Dermis blood vessel endothelial cell (primary cell): ENCODE measurements at places on chromosomes 12 and 14. TPM values are rescaled to one million over a fixed set of nuclear protein-coding genes. Genes with fewer than 3 reads are reported as not detected.

DNA sequence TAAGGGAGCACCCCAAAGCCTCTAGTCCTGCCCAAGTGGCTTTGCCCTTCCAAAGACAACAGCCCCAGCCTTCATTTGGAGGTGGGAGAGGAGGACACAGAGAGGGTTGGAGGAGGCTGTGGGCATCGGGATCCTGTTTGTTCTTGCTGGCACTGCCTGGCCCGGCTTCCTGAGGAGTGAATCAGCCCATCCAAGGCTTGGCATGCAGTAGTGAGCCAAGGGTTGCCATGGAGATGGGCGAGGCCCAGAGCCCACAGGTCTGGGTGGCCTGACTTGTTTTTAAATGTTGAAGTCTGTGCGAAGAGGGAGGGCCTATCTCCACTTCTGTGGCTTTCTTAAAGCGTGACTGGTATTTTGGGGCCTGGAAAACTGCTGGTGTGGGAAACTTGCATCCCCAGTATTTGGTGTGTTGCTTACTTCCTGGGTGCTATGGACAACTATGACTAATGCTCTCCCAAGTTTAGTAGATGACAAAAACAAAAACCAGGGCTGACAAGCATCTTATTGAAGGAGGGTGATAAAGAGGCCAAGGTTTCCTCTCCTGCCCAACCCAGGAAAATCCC lies 15.8 kb downstream of the CD9 start:
- DNase-seq, result peak; percentile 90

DNA sequence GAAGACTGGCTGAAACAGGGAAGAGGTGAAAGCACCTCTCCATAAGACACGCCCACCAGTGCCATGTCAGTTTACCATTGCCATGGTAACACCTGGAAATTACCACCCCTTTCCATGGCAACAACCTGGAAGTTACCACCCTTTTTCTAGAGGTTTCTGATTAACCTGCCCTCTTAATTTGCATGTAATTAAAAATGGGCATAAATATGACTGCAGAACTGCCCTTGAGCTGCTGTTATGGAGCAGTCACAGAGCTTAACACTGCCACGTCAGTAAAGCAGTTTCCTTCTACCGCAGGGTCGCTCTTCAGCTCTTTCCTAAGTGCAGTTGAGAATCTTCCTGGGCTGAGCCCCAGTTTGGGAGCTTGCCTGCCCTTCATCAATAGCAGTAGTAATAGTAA lies 55.2 kb downstream of the RASSF3 start:
- DNase-seq, result no peak

DNA sequence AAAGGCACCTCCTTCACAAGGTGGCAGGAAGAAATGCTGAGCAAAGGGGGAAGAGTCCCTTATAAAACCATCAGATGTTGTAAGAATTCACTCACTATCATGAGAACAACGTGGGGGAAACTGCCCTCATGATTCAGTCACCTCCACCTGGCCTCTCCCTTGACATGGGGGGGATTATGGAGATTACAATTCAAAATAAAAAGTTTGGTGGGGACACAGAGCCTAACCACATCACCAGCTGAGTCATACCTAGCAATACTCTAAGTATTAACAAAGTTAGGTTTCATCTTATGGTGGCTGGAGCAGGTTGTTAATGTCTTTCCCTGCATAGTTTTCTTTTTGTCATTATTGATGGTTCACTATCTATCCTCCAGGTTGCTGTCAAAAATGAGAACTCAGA lies 113.2 kb upstream of the PPFIA2 start:
- no peak for DNase-seq

GRCh38 chr14:52360831-52361230 lies 46.7 kb downstream of the PTGER2 start:
- DNase-seq, result no peak

GRCh38 chr12:76345569-76345968 lies 2.6 kb downstream of the BBS10 start:
- no peak for DNase-seq

DNA sequence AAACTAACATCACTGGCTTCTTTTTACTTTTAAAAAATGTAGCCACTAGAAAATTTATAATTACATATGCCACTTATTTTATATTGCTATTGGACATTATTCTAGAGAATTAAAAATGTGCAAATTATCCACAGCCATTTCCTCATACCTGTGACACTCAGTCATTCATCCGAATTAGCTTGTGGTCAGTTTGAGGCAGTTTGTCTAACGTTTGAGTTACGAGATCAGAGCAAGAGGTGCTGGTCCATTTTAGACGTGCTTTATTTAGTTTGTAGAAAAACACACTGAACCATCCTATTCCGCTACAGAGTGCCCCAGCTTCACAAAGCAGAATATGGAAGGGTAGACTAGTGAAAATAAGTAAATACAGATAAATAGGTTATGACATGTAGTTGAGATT lies 513.0 kb downstream of the NRXN3 start:
- no peak for DNase-seq

GRCh38 chr12:79678306-79678705 lies 12.5 kb downstream of the PAWR start:
- no peak for DNase-seq

- peak; percentile 2 for DNase-seq
These were observed 329.6 kb downstream of the TMTC2 start for GRCh38 chr12:83016218-83016835.

GRCh38 chr12:94587266-94588241 lies 62.8 kb downstream of the TMCC3 start:
- DNase-seq, result peak; percentile 93

- peak; percentile 96 for DNase-seq
These were observed 61.9 kb downstream of the ESR2 start for GRCh38 chr14:64232095-64232838.

GRCh38 chr12:42910656-42911055 lies 321.1 kb upstream of the PRICKLE1 start:
- no peak for DNase-seq

GRCh38 chr12:91098941-91099340 lies 12.4 kb downstream of the LUM start:
- no peak for DNase-seq

- DNase-seq, result no peak
These were observed 43.5 kb downstream of the SCARB1 start for GRCh38 chr12:124820199-124820598.

RGS6 gene
- not detected in 2 replicates for total RNA-seq

FOXN4 gene
- not detected in 2 replicates for total RNA-seq

DHH gene
- 1.2 and 3.7 TPM in 2 replicates for total RNA-seq

LRRK2 gene
- 0.51 and 0.65 TPM in 2 replicates for total RNA-seq

BIN2 gene
- not detected in 2 replicates for total RNA-seq

GALNT6 gene
- 19.9 and 38.8 TPM in 2 replicates for total RNA-seq

PSMD9 gene
- total RNA-seq, result 48.5 and 131 TPM in 2 replicates

CCNT1 gene
- 25.9 and 28.3 TPM in 2 replicates for total RNA-seq

PRKD1 gene
- total RNA-seq, result 15.9 and 16.5 TPM in 2 replicates
